ENCODE measurements at places on chromosomes 4 and X.
A peak's percentile ranks its signal among the peaks of the same experiment; 100 is the strongest.

DNA sequence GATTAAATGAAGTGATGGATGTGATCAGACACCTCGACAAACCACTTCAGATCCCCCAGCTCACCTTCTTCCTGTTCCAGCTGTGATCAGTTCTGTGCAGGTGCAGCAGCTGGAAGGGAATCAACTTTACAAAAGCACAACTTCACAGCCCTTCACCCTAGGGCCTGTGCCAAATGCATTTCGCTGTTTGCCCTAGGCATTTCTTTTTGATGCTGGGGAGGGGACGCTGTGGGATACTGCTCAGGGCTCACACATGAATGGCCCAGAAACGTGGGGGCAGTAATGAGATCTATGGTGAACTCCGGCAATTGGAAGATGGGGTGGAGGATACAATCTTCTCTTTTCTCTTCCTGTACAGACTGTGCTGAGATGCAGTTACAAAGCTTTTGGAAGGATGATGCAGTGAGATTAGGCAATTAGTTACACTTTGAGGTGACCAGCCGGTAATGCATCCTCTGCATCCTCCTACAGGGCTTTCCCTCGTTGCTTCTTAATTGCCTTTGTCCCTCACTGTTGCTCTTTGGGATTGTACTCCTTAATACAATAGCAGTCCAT, 215.1 kb upstream of the PITX2 start:
- no peak for DNase-seq

- no peak for DNase-seq
These were observed 31.0 kb downstream of the RAB40A start for GRCh38 chrX:103488332-103488731.

DNA sequence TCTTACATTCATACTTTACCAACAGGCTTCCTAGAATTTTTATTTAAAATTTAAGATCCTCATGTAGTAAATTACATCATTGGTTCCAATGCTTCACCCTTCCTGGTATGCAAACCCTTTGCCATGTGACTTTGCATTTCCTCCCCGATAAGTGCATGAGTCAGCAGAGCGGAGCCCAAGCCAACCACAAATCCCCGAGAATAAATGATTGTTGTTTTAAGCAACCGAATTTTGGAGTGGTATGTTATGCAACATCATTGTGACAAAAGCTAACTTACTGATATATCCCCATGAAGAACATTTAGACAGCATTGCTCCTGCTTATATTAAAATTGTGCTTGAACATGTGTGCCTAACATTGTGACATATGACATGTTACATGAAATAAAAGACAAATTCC, 199.4 kb upstream of the DDX53 start:
- DNase-seq, result no peak

- DNase-seq, result no peak
These were observed 9.7 kb upstream of the MFAP3L start for GRCh38 chr4:170035845-170036244.

DNA sequence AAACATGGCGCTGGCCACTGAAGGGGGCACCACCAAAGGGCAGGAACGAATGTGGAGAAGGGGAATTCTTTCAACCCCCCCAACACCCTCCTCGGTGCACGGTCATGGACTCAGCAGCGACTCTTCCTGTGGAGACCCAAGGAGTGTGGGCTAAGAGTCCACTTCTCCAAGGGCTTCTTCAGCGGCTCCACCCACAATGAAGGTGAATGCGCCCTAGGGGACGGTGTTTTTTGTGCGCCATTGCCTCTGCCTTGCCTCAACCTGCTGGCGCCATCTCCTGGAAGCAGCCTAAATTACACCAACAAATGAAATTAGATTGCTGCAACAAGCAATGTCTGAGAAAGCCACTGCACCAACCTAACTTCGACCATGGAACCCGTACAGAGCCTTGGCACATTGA, 169.2 kb upstream of the MAGEB18 start:
- peak; percentile 52 for DNase-seq

- no peak for DNase-seq
These were observed 143.8 kb downstream of the ACTRT1 start for GRCh38 chrX:127908384-127908783.

GRCh38 chr4:97530676-97531075, 612.6 kb downstream of the STPG2 start:
- DNase-seq, result no peak

GRCh38 chr4:138259824-138260223, 17.7 kb upstream of the SLC7A11 start:
- DNase-seq, result no peak

- DNase-seq, result no peak
These were observed 6.3 kb downstream of the AFP start for GRCh38 chr4:73442275-73442674.

DNA sequence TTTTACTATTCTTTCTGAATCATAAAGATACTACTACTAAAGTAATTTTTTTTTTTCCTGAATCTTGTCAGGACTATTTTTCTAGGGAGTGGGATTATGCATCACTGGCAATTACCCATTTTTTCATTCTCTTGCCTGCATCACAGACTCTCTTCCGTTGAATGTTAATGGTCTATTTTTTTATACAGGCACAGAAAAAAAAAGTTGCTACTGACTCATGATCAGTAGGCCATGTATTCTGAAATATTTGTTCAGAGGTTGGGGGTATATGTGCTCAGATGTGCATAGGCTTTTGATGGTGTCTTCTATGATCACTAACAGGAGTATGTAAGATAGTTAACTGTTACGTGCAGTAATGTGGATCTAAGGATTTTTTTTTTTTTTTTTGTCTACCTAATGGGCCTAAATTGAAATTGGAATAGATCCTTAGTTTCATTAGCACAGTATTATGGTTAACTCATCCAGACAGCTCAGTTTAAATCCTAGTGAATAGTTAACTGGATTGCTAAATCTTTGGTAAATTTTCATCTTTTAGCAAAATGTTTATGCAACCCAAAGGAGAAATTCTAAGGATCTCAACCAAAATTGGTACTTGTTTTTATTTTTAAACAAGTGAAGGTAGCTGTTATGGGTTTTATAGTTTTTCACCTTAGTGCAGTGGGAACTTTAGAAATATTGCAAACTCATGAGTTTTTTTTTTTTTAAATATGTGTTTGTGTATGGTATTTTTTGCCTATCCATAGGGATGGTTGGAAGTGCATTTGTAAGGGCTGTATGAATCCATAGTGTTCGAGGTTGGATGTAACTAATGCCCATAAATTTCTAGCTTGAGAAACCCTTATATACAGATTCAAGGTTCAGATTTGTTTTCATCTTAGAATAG, 12.1 kb downstream of the BMP2K start:
- no peak for DNase-seq

- DNase-seq, result no peak
These were observed 35.9 kb downstream of the MOB1B start for GRCh38 chr4:70938086-70938485.

DNA sequence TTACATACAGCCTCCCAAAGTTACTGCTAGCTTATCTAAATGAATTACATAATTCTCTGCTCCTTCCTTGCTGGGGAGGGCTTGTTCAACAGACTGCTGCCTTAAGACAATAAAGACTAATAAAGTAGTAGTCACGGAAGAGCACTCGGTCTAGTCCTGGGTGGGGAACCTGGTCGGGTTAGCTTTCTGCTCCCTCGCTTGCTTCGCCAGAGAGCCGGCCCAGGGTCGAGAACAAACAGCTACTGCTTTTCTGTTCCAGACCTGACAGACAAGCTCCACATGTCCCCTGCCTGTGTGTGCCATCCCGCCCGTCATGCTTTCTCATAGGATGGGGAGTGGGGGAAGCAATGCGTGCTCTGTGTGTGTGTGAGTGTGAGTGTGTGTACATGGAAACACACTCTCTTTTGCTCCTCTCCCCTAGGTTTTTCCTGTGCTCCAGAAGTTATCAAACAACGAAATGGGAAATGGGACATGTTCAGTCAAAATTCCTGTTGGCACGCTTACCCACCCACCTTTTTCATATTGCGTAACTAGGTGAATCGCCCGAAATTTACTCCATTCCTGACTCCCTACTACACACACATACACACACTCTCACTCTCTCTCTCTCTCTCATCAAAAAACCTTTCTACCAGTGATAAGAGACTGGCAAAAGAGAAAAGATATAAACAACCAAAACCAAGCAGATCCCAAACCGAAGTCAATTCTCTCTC, 1.3 kb downstream of the NPY1R start:
- DNase-seq, result peak; percentile 15

DNA sequence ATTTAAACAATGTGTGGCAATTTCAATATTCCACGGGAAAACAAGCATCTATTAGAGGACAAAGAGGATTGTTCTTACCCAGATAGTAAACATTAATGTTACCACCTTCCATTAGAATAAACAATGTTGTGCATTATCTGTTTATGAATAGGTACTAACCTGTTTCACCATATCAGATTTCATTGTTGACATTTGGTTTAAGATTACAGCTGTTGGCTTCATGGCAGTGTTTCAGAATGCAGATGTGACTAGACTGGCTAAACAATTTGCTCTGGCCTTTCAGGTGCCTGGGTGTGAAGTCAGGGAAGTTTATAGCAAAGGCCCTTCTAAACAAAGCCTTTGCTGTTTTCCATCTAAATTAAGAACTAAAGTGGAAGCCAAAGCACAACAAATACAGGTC, 464.7 kb upstream of the FAM47C start:
- DNase-seq, result no peak

DNA sequence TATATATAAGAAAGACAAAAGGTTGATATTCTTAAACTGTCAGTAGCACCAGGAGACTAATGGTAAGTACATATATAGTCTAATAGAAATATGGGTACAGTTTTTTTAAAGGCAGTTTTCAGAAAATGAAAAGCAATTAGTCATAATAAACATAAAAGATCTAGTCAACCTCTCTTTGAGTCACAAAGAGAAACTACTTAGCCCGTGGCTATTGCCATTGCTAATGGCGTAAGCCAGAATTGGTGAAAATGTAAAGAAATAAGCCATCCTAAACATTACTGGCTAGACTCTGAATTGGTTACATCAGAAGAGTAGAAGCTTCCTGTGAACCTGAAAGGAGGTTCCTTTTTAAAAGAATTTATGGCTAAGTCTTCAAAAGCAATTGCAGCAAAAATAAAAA, 668.7 kb upstream of the CPEB2 start:
- DNase-seq, result no peak

- no peak for DNase-seq
These were observed 252.6 kb downstream of the ANTXR2 start for GRCh38 chr4:79820427-79820826.

- DNase-seq, result no peak
These were observed 32.9 kb upstream of the RAB40A start for GRCh38 chrX:103552236-103552635.

GRCh38 chrX:38649674-38650647, 88.6 kb downstream of the TSPAN7 start:
- no peak for DNase-seq

DNA sequence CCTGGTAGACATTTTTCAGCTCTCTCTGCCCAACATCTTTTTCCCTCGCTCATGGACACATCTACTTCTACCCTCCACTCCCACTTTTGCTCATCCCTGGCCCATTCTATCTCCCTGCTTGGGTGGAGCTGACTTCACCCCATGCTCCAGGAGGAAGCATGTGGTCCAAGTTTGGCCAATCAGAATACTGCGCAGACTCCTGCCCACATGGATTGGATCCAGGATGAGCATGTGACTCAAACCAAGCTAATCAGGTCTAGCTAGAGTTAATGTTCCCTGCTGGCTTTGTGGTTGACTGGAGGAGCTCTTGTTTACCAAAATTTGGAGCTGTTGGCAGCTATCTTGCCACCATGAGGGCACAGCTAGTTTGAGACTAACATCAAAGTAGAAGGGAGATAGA, 22.7 kb downstream of the SMIM20 start:
- no peak for DNase-seq

DNA sequence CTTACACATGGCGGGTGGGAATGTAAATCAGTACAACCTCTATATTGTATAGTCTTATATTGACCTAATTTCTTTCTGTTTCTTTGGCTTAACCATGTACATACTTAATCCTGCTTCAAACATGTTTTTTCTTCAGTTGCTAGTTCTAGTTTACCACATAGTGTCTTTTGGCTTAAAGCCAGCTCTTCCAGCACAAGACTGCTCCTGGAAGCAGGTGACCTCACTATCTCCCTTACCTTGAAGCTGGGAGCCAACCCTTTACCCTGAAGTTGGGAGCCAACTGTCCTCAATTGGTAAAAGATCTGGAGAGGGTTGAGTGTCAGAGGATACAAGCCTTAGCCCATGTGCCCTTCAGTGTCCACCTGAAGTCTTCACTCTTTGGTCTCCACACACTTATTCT, 162.7 kb downstream of the AASDH start:
- no peak for DNase-seq

DNA sequence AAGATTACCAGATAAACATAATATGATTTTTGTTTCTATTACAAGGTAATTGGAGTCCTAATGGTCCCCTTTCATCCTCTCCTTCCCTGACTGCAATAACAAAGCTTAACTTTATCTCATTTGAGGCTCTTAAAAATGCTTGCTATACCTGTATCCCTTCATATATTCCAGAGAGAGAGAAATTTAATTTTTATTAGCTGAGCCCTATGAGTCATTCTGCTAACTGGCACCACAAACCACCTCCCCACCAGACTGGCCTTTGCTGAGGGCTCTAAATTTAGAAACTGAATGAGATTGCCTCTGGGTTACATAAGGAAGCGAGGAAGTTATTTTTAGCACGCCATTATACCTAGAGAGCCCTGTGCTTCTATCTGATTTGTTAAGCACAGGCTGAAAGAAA, 27.4 kb downstream of the CBLL2 start:
- peak; percentile 21 for DNase-seq

GRCh38 chr4:89290727-89291516, 16.7 kb downstream of the GPRIN3 start:
- DNase-seq, result no peak

GRCh38 chrX:110086916-110087484, 84.1 kb downstream of the TMEM164 start:
- no peak for DNase-seq

DNA sequence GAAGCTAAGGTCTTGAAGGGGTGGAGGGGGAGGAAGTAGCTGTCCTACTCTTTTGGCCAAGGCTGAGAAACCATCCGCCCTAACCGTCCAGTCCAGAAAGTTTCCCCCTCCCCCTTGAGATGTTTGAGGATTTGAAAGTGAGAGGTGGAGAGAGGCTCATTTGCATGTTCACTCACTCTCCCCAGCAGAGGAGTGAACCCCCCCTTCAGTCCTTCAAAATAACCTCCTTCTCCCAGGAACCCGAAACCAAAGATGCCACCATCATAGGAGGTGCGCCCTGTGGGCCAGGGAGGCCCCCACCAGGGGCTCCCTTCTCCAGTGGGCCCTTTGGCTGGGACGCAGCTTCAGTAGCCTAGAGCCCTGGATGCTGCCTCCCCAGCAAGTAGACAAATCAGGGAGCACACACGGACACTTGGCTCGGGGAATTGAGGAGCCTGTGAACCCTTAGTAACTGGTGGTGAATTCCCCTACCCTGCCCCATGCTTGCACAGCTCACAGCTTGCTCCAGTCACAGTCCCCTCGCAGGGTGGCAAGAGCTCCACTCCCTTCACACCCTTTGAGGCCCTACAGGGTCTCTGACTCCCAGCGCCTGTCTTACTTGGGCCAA, 25.6 kb downstream of the ELF4 start:
- no peak for DNase-seq

All from testis (tissue), 5 donors.